Activated naive CD4-positive, alpha-beta T cell treated with anti-CD3 and anti-CD28 coated beads for 36 hours (primary cell): ENCODE measurements at places on chromosomes 16 and 17. TPM values are rescaled to one million over a fixed set of nuclear protein-coding genes. Genes with fewer than 3 reads are reported as not detected.

The ABCA8 gene
- total RNA-seq = not detected

The KRTAP4-5 gene
- not detected for total RNA-seq

The PRAC1 gene
- total RNA-seq = not detected

The CES4A gene
- total RNA-seq = 4.9 TPM

The SPIRE2 gene
- 0.26 TPM for total RNA-seq

The ICAM2 gene
- 41.9 TPM for total RNA-seq

The DUXB gene
- total RNA-seq = not detected

The PPP1R1B gene
- 0.14 TPM for total RNA-seq

The ZFP3 gene
- 0.83 TPM for total RNA-seq

The FOXL1 gene
- not detected for total RNA-seq

- no peak overlapping the region for H3K4me3 ChIP-seq
- H3K27ac ChIP-seq = no peak overlapping the region
- H3K27me3 ChIP-seq = no peaks in the 10 kb centered on the region
- H3K4me1 ChIP-seq = no peaks in the 10 kb centered on the region
- H3K36me3 ChIP-seq = no peaks in the 10 kb centered on the region
Observed at GRCh38 chr16:84955427-84955826, 55.9 kb downstream of the ZDHHC7 start.

- peaks cover 8% of the 10 kb centered on the region for H3K36me3 ChIP-seq
- peak; percentile 35 for DNase-seq
- H3K4me1 ChIP-seq = peaks cover 14% of the 10 kb centered on the region
- no peak overlapping the region for H3K27ac ChIP-seq
- no peak overlapping the region for H3K4me3 ChIP-seq
- no peaks in the 10 kb centered on the region for H3K27me3 ChIP-seq
Observed at GRCh38 chr17:3804503-3804931, 3.5 kb upstream of the ITGAE start.

- no peak for DNase-seq
- H3K27ac ChIP-seq = no peak overlapping the region
- peaks cover 34% of the 10 kb centered on the region for H3K4me1 ChIP-seq
- no peak overlapping the region for H3K4me3 ChIP-seq
- H3K27me3 ChIP-seq = no peaks in the 10 kb centered on the region
Observed at GRCh38 chr17:78826421-78826820, 14.2 kb downstream of the USP36 start.

DNA sequence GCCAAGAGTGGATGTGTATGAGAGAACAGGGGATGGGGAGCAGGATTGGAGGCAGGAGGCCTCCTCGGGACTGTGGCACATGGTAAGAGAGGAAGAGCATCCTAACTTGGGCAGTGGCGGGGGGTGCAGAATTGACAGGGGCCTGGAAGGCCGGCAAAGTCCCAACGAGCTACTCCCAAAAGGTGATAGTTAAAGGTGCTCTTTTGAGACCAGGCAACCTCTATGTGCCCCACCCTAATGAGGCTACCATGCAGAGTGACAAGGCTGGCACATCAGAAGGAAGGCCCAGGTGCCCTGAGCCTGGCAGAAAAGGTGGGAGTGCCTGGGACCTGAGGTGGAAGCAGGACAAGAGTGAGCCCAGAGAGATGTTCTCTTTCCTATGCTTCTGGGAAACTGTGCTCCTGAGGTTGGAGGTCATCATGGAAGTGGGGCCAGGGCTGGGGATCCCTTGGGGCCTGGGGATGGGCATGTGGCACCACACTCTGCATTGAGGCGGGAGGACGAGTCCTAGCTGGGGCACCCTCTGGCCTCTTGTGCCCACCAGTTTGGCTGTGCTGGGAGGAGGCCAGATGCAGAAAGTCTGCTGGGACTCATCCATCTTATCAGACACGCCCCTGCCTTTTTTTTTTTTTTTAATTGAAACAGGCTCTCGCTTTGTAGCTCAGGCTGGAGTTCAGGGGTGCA, 5.9 kb downstream of the RAB11FIP4 start:
- no peak for DNase-seq
- H3K4me1 ChIP-seq = peaks cover 2% of the 10 kb centered on the region
- H3K27ac ChIP-seq = no peak overlapping the region
- H3K27me3 ChIP-seq = peaks cover 31% of the 10 kb centered on the region
- H3K36me3 ChIP-seq = no peaks in the 10 kb centered on the region

DNA sequence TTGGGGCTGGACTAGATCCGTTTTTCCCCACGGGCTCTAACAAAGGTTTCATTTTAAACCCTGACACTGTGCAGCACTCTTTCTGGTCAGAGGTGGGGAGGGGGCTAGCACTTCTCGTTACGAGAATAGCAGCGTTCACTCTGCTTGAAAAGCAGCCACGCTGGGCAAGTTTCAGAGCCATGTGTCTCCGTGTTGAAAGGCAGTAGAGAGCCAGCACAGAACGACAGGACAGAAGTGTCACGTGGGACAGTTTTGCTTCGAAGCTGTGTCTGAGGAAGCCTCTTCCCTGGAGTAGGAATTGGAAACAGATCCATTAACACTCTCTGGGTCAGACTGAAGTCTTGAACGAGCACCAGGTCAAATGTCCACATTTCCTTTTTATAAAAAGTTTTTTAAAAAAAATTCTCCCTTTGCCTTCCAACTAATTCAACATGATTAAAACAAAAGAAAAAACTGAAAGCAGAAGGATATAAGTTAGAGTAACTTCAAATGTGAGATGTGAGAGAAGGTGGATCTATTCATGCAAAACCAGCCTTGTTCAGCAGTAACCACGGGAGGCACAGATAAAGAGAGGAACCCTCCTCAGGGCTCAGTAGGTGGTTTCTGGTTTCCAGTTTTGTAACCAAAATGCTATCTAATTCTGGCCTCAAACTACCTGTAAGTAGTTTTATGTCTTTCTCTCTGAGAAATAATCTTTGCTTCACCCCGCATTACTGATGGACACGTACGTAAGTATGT, 65.0 kb downstream of the SMG6 start:
- peaks cover 14% of the 10 kb centered on the region for H3K4me1 ChIP-seq
- H3K27ac ChIP-seq = no peak overlapping the region
- no peak overlapping the region for H3K4me3 ChIP-seq
- H3K36me3 ChIP-seq = peaks cover 25% of the 10 kb centered on the region

DNA sequence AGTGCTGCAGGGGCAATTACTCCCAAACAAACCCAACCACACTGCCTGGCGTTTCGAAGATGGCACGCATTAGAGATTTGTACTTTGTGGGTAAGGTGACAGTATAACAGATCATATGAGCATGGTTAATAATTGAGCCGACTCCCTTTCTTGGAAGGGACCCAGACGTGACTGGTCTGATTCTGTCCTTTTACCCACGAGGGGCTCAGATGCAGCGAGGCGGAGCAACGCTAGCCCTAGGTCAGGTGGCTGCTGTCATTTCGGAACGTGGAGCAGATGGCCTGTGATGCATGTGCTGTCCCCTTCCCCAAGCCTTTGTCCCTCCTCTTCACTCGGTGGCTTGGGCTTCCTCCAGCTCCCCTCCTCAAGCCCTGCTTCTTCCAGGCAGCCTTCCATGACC, 84.2 kb downstream of the SNX29 start:
- H3K27me3 ChIP-seq = no peaks in the 10 kb centered on the region
- H3K27ac ChIP-seq = no peak overlapping the region
- H3K4me3 ChIP-seq = no peak overlapping the region
- no peaks in the 10 kb centered on the region for H3K36me3 ChIP-seq
- peaks cover 13% of the 10 kb centered on the region for H3K4me1 ChIP-seq

DNA sequence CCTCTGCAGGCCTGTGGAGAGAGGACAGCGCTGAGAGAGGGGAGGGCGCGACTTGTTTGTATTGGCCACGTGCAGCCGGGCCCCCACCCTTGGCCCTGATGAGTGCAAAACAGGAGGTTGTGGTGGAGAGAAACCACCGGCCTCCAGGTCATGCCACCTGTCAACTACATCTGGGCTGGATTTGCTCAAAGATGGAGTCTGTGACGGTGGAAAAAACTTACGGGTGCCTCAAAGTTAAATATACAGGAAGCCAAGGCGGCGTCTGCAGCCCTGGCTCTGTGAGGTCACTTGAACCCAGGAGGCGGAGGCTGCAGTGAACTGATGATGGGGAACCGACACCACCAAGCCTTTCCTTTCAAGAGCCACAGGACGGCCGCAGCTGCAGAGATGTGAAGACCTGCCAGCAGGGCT, 15.7 kb downstream of the C16orf74 start:
- peak; percentile 72 for DNase-seq
- H3K27ac ChIP-seq = no peak overlapping the region
- H3K4me1 ChIP-seq = peaks cover 26% of the 10 kb centered on the region
- no peaks in the 10 kb centered on the region for H3K27me3 ChIP-seq

DNA sequence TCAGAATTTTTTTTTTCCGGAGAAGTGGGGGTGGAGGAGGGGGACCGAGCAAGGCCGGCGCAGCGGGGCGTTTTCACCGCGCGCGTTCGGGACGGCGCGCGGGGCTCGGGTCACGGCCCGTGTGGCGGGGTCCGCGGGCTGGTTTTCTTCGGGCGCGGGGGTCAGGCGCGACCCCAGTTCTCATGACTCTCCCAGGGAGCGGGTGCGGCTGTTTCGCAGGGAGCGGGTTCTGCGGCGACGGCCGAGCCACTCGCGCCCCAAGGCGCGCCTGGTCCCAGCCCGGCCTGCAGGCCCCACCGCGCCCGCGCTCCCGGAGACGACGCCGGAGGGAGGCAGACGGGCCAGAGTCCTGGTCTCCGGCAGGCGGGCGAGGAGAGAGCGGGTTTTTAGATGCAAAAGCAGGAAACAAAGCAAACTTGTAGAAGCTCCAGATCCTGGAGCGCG, 1.0 kb downstream of the BAHCC1 start:
- H3K4me3 ChIP-seq = no peak overlapping the region
- no peaks in the 10 kb centered on the region for H3K36me3 ChIP-seq
- DNase-seq = no peak
- peaks cover 32% of the 10 kb centered on the region for H3K4me1 ChIP-seq

DNA sequence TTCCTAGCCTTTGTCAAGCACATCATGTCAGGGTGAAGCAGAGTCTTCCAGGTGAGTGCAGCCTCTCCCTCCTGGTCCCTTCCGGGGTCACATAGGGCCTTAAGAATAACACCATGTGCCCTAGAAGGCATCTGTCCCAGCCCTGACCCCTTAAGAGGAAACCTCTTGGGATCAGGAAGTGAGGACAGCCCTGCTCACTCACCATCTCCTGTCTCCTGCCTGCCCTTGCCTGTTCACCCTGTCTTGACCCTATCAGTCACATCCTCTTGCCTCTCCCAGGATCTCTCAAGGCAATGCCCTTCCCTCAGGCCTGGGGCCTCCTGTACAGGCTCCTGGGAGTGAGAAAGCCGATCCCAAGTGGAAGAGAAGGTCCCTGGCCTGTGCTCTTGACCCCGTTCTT, 13.9 kb downstream of the MYL4 start:
- DNase-seq = no peak
- H3K27me3 ChIP-seq = no peaks in the 10 kb centered on the region
- H3K4me1 ChIP-seq = peaks cover 23% of the 10 kb centered on the region
- H3K36me3 ChIP-seq = no peaks in the 10 kb centered on the region
- no peak overlapping the region for H3K4me3 ChIP-seq

DNA sequence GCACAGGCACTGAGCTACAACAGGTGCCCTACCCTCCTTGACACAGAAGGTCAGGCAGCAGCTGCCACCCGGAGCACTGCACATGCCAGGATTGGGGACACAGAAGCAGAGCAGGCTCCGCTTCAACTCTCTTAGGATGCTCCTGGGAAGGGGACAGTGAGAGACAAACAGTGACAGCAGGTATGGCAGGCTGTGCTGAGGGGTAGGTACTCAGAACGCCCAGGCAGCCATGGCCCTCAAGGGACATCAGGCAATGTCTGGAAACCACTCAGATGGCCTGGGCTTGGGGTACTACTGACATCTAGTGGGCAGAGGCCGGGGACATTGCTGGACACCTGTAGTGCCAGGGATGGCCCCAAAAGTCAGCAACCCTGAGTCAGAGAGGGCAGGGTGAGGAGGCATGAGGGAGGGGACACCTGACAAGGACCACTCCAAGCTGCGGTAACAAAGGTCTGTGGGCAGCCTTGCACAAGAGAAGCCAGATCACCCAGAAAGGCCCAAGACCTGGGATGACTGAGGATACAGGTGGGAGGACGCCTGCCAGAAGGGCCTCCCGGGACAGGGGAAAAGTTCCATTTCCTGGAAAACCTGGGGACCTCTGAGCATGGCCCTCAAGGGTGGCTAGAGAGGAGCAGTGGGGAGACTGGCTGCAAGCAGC, 21.2 kb downstream of the PEMT start:
- no peaks in the 10 kb centered on the region for H3K27me3 ChIP-seq
- DNase-seq = no peak
- H3K36me3 ChIP-seq = peaks cover 3% of the 10 kb centered on the region

DNA sequence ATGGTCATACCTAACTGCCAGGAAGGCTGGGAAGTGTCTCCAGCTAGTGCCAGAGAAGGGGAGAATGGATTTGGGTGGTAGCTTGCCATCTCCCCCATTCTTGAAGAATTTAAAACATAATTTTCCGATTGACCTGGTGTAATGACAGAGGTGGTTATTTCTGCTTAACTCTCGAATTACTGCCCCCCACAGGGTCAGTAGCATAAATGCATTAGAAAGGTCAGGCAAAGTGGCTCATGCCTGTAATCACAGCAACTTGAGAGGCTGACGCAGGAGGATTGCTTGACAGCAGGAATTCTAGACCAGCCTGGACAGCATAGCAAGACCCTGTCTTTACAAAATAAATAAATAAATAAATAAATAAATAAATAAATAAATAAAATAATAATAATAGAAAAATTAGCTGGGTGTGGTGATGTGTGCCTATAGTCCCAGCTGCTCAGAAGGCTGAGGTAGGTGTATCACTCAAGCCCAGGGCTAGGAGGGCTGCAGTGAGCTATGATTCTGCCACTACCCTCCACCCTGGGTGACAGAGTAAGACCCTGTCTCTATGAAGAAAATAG, 27.5 kb downstream of the TMC7 start:
- H3K4me3 ChIP-seq = no peak overlapping the region
- no peaks in the 10 kb centered on the region for H3K36me3 ChIP-seq
- no peak overlapping the region for H3K27ac ChIP-seq
- no peaks in the 10 kb centered on the region for H3K4me1 ChIP-seq

DNA sequence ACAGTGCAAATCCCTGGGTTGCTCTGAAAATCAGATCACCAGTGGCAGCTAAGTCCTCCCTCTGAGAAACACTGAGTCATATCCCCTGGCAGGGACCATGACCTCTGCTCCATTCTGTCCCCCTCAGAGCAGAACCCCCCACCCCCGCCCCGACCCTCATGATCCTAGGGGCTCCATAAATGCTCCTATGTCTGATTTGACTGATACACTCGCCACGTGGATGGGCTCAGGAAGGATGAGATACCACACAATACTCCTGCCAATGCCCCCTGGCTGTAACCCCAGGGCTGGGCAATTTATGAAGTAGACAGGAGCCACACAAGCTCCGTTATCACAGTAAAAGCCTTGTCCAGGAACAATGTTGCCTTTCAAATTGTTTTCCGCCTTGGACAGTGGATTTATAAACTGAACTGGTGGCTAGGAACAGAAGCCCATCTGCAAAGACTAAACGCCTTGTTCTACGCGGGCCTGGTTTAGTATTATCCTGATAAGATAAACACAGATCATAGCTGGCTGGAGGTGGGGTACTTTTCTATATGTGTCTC, 394.8 kb downstream of the SLC39A11 start:
- no peak overlapping the region for H3K4me3 ChIP-seq
- no peak for DNase-seq
- peaks cover 4% of the 10 kb centered on the region for H3K36me3 ChIP-seq
- H3K27ac ChIP-seq = no peak overlapping the region
